ENCODE measurements at places on chromosomes 5 and 9.

DNA sequence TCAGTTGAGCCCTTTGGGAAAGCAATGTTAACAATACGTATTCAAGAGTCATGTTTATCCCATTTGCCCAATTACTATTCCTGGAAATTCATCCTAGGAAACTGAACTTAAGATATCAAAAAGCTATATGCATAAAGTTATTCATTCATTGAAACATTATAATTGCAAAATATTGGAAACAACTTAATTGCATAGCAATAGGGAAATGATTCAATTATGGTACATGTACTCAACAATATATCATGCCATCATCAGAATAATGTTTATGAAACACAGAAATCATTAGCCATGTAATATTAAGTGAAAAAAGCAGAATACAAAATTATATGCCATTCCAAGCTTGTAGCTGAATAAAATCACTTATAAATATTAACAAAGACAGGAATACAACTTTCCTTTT, 35.3 kb downstream of the ABCA1 start:
- DNase-seq: no peak

GRCh38 chr5:1931604-1932231, 49.0 kb upstream of the IRX4 start:
- DNase-seq: no peak

- no peak for DNase-seq
Measured at GRCh38 chr9:98732801-98733200, 24.1 kb upstream of the GABBR2 start.

- no peak for DNase-seq
Measured at GRCh38 chr5:176401281-176402205, 13.0 kb downstream of the HIGD2A start.

DNA sequence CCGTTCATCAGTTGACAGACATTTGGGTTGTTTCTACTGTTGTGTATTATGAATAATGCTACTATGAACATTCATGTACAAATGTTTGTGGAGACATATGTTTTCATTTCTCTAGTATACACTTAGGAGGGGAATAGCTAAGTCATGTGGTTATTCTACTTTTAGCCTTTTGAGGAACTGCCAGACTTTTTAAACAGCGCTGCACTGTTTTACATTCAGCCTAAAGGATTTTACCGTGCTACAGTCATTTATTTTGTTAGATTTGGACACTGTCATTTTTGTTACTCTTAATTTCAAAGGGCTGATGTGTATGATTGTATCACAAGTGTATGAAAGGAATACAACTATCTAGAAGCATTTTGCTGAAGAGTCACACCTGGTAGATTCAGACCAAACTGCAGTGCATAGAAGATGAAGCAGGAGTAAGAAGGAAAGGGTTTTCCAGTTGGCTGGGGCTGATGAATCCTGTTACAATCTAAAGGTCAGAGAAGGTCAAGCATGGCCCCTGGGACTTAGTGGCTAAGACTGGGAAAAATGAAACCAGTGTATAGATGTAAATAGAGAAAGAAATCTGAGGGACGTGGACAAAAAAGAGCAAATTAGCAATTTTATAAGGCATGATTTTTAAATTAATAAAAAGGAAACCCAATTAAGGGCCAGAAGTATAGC, 509.7 kb downstream of the PSAT1 start:
- DNase-seq: no peak

DNA sequence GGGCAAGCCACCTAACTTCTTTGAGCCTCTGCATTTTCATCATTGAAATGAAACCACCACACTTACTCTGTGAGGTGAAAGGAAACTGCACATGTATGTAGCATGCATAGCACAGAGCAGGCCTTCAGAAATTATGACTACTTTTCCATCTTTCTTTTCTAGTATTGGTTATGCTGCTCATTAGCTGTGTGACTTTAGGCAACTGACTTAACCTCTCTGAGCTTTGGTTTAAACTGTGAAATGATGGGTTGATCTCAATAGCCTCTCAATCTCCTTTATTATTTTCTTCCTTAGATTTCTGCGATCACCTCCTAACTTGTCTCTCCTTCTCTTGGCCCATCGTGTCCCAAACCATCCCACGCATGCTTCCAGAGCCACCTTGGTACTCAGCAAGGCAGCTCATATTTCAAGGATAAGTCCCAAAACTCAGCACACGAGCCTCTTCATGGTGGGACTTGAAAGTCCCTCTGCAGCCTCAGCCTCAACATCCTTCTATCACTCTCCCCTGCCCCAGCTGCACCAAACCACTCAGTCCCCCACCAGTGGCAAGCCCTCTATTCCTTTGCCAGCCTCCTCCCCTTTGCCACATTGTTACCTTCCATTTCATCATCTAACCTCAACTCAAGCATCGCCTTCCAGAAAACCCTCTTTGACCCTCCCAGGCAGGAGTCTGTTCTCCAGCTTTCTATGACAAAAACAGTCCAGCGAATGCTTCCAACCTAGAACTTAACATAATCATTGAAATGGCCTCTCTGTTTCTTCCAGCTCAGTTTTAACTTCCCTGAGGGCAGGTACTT, 60.3 kb upstream of the DNAH5 start:
- no peak for DNase-seq

Data from stimulated activated naive CD8-positive, alpha-beta T cell treated with anti-CD3 and anti-CD28 coated beads, Interleukin-15, Interleukin-2, amounts not matched to agents 100 U/mL and 50 U/mL, for 24 hours (primary cell).